ENCODE measurements at places on chromosomes 7 and 10.

GRCh38 chr10:120634659-120635058 lies 177.6 kb downstream of the PLPP4 start:
- DNase-seq, result no peak

DNA sequence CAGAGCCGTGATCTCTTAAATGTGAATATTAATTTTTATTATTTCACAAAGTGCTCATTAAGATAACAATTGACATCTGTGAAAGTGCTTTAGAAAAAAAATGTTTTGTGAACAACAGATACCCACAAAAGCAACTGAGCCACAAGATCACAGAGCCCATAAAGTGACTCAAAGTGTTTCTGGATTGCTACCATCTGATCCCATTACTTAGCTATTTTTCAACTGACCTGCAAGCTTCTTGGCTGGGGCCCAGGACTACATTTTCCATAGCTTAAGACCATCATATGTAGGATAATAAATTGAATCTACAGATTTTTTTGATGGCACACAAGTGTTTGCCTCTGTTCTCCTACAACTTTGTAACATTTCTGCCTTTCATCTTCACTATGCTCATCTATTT lies 674.4 kb downstream of the PHTF2 start:
- no peak for DNase-seq

DNA sequence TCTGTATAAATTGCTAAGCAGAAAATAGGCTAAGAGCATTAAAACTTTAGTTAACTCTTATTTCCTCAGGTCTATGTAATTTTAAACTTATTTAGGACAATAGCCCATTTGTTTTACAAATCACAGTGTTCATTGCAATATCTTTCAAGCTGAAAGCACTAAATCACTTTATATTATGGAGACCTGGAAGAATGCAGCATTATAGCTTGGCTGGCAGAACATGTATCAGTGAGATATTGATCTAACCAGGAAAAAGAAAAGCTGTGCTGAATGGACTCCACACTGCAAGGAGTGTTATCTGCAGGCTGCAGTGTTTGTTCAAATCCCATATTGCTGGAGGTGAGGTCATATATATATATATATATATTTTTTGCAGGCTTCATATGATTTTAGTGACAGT lies 517.5 kb downstream of the NRG3 start:
- no peak for DNase-seq

GRCh38 chr10:6847561-6847960 lies 267.5 kb upstream of the PRKCQ start:
- DNase-seq, result no peak

GRCh38 chr7:27283558-27283957 lies 41.0 kb downstream of the EVX1 start:
- DNase-seq, result no peak

All from GM13977 (cell line).